ENCODE measurements at places on chromosomes 7 and 10.

- DNase-seq = no peak
These were observed 19.7 kb downstream of the MXI1 start for GRCh38 chr10:110226926-110227641.

GRCh38 chr10:129914153-129914855 is 49.8 kb downstream of the EBF3 start:
- no peak for DNase-seq

DNA sequence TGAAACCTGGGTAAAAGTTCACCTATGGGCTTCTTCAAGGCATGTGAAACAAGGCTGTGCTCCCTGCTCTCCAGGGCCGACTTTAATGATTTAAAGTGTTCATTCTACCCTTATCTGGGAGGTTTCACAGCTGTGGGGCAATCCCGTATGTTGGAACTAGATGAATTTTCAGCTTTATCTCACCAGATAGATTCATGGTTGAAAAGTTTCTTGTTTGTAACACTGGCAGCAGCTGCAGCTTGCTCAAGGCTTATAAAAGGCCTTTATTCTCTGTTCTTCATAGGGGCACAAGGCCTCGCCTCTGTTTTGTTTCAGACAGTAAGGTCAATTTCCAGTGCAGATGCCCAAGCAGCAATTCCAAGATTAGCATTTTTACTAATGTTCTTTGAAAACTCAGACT is 70.4 kb upstream of the DNAJB12 start:
- no peak for DNase-seq

- DNase-seq = no peak
These were observed 59.8 kb downstream of the GRID1 start for GRCh38 chr10:86306628-86307278.

DNA sequence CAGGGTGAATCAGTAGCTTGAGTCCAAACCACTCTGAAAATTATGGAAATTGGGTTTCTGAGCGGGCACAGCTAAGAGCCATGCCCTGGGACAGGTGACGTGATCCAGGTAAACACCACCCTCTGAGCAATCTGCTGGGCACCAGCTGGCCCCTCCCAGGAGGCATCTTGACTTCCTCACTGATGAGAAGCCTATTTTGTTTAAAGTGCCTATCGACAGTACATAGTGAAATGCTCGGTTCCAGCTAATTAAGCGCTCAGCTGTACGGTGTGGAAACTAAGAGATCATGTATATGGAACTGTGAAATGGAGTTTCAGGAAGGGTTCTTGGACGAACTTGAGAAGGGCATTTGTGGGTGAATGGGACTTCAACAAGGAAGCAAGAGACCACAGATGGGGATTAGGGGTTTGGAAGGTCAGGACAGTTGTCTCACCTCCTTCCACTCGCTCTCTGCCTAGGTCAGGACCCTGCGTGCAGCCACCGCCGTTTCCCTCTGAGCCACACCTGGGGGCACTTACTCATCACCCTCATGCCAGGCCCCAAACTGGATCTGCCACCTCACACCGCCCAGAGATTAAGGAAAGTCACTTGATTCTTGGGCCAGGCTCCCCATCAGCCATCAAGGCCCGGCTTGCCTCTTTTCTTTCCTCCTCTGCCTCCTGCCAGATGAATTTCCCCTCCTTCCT is 3.2 kb downstream of the ITPRIP start:
- no peak for DNase-seq

GRCh38 chr7:90216080-90216674 is 4.6 kb downstream of the STEAP2 start:
- DNase-seq = no peak

DNA sequence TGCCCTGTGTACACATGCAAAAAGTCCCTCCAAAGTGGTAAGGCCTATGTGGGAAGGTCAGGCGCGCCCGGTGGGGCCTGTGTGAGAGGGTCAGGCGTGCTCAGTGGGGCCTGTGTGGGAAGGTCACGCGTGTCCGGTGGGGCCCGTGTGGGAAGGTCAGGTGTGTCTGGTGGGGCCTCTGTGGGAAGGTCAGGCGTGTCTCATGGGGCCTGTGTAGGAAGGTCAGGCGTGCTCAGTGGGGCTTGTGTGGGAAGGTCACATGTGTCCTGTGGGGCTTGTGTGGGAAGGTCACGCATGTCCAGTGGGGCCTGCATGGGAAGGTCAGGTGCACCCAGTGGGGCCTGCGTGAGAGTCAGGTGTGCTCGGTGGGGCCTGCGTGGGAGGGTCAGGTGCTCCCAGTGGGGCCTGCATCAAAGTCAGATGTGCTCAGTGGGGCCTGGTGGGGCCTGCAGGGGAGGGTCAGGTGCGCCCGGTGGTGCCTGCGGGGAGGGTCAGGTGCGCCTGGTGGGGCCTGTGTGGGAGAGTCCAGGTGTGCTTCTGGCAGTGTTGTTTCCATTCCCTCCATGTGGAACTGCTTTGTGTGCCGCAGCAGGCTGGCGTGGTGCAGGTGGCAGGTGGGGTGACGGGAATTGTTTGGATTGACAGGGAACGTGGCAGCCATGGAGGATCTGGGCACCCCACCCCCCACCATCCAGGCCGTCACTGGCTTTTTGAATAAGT is 15.4 kb downstream of the LRRC27 start:
- no peak for DNase-seq

DNA sequence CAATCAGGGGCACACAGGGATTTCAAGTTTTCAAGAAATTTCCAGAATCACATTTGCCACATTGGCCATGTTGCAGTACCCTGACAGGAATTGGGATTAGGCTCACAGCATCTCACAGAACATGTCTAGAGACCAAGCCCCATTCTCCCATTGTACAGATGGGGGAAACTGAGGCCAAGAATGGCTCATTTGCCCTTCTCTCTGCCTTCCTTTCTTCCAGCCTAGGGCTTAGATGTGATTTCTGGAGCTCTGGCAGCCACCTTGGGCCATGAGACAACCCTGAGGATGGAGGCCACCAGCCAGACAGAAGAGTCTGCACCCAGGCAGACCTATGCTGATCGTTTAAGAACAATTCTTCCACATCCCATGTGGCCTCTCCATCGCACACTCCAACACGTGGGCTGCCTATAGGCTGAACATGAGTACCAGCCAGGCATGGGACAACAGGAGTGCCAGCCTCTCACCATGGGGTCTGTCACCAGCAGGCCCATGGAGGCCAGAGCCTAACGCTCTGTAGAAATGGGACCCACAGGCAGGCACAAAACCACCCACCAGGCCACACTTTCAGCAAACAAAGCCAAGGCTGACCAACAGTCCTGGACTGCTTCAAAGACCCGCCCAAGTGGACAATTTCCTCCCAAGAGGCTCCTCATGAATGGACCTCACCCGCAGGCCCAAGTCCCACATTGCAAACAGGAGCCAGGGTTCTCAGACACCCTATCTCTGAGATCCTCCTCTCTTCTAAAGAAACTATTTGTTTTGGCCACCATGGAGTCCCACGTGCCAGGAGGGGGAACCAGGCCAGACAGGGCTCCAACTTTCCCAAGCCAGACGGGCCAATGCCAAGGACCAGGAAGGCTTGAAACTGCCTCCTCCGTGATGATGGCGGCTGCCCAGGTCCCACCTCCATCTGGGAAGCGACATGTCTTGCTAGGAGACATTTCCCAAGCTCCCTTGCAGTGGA is 20.7 kb downstream of the PDGFA start:
- DNase-seq = no peak

GRCh38 chr10:123093489-123093888 is 42.3 kb upstream of the HMX3 start:
- no peak for DNase-seq

DNA sequence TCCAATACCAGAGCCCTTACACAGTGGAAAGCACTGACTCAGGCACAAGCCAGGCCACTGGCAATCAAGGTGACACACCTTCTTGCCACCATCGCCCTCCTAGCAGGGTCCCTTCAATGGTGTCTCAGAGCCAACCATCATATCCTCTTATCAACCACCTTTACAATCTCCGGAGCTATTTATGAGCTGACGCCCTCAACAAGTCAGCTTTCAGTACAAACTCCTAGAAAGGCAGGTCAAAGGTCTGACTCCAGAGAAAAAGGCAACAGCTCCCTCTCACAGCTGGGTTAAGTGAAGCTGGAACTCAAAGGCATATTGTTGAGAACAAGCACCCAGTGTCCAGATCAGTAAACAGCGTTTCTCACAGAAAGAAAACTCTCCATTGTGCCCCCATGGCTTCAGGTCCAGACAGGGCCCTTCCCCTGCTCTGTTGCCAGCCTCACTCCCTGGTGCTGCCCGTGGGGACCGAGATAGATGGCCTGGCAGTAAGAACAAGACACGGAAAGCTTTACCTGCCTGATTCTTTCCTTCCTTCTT is 2.4 kb downstream of the ZNF3 start:
- no peak for DNase-seq

DNA sequence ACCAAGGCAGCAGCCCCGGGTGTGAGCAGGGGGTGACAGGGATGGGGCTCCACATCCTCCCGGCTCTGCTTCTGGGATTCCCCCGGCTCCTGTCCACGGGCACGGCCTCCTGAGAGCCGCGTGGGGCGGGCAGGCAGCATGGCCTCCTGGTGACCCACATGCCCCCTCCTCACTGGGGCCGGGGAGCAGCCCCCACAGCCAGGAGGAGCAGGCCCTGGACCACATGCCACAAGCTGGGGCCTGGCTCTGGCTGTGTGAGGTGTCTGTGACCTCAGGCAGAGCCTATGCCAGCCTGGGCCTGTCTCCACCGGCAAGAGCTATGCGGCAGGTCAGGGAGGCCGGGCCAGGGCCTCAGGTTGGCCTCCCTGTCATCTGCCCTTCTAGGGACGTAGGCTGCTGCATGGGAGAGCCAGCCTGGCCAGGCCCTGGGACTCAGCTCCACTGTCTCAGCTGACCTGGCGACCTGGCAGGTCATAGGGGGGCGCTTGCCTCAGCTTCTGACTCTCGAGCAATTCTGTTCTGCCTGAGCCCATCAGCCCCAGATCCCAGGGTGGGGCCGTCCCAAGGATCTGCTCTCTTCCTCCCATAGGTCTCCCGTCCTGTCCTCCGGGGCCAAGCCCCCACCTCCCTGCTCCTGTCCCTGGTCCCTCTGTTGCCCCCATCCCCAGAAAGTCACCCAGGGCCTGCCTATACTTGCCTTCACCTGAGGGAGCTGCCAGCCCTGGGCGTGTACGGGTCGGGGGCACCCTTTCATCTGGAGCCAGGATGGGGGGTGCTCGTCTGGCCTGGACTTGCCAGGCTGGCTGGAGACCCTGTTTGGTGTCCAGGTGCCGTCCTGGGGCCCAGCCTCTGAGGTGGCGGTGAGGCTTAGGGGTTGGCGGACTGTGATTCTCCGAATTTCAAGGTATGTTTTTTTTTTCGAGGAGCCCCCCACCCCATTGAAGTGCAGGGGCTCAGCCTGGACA is 3.9 kb upstream of the TMEM184A start:
- DNase-seq = no peak

- DNase-seq = no peak
These were observed 19.3 kb upstream of the MYH16 start for GRCh38 chr7:99253369-99253768.

DNA sequence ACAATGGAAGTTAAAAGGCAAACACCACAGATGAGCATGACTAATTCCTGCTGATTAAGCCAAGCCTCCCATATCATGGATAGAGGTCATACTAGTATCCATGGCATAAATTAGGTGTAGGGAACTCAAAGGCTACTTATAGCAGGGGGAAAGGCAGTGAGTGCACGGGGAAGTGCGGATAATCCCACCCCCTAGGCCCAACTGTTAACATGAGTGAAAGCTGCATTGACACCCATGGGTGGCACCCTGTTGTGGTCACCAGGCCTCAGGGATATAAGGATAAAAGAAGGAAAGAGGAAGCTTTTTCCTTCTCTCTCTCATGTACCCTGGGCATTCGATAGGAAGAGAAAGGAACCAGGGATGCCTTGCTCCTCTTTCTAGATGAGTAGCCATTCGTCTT is 161.9 kb downstream of the DGKB start:
- no peak for DNase-seq
